ENCODE measurements at places on chromosomes 6 and 20.
A peak's percentile ranks its signal among the peaks of the same experiment; 100 is the strongest.

GRCh38 chr6:136895901-136896300 lies 26.2 kb upstream of the SLC35D3 start:
- no peak for DNase-seq

GRCh38 chr6:144607998-144608735 lies 323.0 kb downstream of the UTRN start:
- no peak for DNase-seq

- DNase-seq = no peak
These were observed 1.6 kb upstream of the FOXA2 start for GRCh38 chr20:22585786-22586493.

DNA sequence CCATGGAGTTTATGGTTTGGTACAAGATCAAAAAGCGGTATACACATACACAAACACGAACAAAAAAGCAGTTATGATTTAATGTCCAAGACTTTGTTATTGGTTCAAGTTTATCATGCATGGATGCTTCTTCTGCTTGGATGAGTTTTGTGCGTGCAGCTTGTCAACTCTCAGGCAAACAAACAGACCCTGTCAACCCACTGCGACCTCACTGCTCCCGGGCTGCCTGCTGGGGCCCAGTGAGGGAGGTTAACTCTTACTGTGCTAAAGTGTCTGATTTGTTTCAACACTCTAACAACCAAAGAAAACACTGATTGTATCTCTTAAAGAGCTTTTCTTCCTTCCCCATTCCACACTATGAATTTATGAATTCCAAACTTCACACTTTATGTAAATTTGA lies 26.8 kb upstream of the DDR1 start:
- no peak for DNase-seq

GRCh38 chr6:142867355-142867801 lies 77.6 kb downstream of the HIVEP2 start:
- DNase-seq = no peak

DNA sequence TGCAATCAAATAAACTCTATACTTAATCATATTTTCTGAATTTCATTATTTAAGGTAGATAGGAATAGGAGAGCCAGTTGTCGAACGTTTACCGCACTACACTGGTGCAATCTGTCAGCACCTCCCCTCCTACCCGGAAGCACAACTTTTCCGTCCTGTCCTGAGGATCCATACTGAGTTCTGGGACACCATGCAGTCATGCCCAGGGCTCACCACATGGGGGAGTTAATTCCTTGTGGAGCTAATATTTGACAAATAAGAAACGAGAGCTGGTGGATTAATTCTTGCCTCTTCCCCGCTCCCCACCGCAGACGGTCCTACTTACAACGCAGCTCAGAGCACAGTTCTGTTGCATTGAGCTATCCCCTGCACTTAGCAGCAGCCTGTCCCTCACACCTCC lies 107.7 kb upstream of the RALGAPA2 start:
- no peak for DNase-seq

GRCh38 chr20:36812594-36813463 lies 39.3 kb upstream of the DSN1 start:
- DNase-seq = no peak

DNA sequence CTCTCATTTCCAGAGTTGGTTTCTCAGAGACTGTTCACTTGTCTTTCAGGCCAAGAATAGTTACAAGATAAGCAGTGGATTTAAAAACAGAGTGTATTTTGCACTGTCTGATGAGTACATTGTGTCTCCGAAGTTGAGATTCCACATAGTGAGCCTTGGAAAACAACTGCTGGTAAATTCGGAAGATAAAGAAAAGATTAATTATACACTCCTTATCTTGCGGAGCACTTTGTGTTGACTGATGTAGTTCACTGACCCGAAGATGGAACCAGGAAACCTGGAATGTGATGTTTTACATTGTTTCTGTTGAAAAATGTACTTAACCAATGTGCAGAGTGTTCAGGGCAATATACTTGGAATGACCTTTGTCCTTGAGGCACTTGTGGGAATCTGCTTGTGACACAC lies 51.0 kb downstream of the ANKS1A start:
- no peak for DNase-seq

DNA sequence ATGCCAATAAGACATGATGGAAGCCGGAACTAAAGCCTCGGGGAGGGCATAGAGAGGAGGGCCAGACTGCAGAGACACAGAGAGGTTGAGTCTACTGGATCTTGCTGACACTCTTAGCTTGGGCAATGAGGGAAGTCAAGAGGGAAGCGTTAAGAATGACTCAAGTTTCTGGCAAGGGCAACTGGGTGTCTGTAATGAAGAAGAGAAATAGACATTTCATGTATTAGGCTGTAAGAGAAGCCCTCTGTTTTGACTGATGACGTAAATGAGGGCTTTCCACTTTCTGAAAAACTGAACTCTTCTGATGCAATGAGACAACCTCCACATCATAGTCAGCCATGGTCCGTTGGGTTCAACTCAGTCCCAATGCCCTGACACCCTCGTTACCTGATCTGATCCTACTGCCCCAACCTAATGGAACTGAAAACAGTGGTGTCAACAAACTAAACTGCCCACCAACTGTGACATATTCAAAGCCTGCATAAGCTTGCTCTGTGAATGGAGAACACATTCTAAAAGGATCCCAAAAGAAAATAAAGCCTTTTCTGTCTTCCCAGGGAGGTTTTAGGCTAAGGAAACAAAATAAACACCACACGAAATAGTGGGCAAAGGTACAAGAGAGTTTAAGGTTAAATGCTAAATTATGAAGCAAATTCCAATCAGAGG lies 45.8 kb upstream of the PNRC1 start:
- DNase-seq = no peak

- no peak for DNase-seq
These were observed 252.4 kb upstream of the IRAK1BP1 start for GRCh38 chr6:78614961-78615360.

GRCh38 chr6:17987447-17987696 lies at the start of gene KIF13A:
KIF13A (minus strand) TSS chr6:17987635; CDS start chr6:17987463, 172 bp downstream.
- DNase-seq = no peak

DNA sequence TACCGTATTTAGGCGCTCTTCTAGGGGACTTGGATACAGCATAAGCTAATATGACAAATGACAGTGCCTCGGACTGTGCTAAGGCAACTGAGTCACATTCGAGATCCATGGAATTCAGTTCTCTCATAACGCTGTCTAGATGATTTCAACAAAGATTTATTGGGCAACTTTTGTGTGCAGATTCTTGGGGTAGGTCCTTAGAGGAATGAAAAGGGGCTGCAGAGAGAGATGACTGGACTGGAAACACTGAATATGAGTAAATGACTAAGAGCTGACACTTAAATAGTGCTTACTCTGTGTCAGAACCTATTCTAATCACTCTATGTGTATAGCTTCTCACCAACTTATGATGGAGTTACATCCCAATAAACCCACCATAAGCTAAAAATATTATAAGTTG lies 36.4 kb upstream of the MARCKS start:
- no peak for DNase-seq

DNA sequence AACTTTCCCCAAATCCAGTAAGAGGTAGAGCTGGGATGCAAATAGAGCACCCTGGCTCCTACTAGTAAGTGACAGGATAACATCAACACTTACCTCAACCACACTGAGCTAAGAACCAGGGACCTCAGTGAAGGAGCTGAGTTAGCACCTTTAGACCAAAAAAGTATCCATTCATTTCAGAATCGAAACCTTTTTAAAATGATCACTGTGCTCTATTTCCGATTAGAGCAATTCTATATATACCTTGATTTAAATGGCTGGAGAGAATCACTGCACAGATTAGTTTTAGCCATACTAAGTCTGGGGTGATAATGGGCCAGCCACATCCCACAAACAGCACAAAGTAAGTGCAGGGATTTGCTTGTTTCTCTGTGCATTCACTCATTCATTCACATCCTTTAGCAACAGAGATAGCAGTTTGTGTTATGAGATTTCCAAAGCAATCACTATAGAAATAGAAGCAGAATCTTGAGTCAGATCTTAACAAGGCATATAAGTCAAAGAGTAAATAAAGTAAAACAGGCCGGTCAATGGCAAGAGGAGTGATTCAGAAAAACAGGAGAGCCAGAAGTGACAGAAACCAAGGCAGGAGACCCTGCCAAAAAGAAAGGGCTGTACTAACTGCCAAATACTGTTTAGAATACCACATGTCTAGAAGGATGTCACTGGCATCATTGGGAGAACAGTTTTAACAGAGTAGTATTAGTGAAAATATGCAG lies 136.3 kb downstream of the KIF13A start:
- no peak for DNase-seq

- DNase-seq = no peak
These were observed 7.5 kb downstream of the ESF1 start for GRCh38 chr20:13777171-13777601.

DNA sequence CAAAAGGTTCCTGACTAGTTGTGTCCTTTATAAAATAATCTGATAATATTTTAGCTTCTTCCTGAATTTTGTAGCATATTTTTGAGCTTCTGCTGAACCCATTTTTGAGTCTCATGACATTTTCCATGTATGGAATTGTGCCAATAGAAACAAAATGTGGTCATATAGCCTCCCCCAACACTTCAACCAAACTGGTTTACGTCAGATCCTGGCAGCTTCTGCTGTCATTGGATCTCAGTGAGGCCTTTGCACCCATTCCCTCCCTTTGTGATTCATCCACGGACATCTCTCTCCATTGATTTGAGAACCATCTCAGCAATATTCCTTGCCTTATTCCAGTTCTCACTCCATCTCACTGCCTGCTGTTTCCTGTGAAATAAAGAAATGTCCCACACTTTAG lies 166.0 kb upstream of the PROKR2 start:
- DNase-seq = no peak

DNA sequence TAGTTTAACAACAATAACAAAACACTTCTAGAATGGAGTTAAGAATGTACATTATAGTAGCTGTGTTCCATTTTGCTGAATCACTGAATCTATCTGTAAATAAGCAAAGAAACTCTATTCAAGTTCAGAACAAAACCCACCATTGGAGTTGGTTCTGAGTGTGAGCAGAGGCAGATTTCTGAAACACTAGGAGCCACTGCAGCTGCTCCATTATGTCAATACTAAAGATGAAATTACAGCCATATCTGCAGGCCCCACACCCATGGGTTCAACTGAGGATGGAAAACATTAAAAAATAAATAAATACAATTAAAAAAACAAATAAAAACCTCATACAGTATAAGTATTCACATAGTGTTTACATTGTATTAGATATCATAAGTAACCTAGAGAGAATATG lies 91.0 kb downstream of the REPS1 start:
- DNase-seq = no peak

DNA sequence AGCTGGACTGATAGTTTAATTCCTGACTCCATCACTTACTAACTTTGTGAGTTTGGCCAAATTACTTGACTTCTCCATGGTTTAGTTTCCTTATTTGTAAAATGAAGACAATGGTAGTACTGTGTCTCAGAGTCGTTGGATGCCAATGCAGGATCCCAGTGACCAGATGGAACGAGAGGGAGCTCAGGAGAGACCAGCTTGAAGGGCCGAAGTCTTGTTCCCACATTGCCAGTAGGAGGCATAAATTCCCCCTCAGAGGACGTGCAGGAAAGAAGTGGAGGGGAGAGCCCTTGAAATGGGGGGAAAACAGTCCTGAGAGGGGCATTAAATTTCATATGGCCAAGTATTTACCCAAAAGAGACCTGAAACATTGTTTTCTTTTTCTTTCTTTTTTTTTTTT lies 2.1 kb upstream of the MUC22 start:
- DNase-seq = no peak

- no peak for DNase-seq
These were observed 11.3 kb downstream of the TFAP2A start for GRCh38 chr6:10403385-10404106.

GRCh38 chr6:100467129-100468015 lies 2.7 kb upstream of the SIM1 start:
- DNase-seq = no peak

DNA sequence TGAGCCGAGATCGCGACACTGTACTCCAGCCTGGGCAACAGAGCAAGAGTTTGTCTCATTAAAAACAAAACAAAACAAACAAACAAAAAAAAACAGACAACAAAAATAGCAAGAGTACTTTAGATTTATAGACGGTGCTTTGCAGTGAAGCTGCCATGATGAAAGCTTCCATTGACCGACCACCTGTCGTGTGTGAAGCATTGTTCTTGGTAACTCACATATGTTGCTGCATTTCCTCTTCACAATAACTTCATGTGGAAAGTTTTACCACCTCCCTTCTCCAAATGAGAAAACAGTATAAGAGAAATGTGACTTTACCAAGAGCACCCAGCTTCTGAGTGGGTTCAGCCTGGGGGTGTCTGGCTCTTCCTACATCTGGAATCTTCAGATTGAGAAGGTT lies 56.4 kb upstream of the PTGIS start:
- no peak for DNase-seq

GRCh38 chr6:106415921-106416320 lies 55.4 kb downstream of the CRYBG1 start:
- no peak for DNase-seq

GRCh38 chr6:101011186-101011585 lies 130.1 kb upstream of the ASCC3 start:
- DNase-seq = peak; percentile 6

DNA sequence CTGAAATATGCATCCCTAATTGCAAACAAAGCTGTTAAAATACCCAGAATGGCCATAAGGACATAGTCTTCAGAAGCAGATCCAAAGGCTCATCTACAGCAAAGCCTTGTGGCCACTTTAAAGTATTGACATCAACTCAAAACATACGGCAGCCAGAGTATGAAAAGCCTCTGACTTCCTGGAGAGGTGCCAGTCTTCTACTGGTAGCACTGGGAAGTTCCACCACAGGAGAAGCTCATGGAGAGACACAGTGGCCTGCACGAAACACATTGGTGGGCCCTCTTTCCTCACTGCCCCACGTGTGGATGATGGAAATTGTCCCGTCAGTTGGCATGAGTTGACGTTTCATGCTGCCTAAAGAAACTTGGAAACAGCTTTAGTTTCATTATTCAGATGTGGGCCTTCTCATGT lies 202.6 kb upstream of the HEY2 start:
- DNase-seq = no peak

DNA sequence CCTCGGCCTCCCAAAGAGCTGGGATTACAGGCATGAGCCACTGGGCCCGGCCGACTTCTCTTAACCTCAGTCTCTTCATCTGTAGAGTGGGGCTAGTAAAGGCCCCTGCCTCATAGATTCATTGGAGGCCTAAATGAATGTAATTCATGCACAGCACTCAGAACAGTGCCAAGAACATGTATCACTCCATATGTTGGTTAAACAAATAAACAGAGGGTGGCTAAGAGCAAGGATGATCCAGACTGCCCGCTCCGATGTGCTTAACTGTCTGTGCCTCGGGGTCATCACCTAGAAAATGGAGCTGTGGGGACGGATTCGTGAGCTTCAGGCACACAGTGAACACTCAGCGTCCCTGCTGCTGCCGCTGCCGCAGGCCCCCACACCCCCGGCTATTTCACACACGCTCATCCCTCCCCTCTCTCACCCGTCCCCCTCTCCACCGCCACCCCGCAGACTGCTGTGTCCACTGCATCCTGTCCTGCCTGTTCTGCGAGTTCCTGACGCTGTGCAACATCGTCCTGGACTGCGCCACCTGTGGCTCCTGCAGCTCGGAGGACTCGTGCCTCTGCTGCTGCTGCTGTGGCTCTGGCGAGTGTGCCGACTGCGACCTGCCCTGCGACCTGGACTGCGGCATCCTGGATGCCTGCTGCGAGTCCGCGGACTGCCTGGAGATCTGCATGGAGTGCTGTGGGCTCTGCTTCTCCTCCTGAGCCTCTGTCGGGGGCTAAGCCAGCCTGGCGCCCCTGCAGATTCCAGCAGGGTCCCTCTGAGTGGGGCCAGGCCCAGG lies 14.8 kb downstream of the MDFI start:
- DNase-seq = no peak

GRCh38 chr6:154249499-154250298 lies 106.9 kb downstream of the IPCEF1 start:
- peak; percentile 42 for DNase-seq
